ENCODE measurements at places on chromosomes 12 and 14.

DNA sequence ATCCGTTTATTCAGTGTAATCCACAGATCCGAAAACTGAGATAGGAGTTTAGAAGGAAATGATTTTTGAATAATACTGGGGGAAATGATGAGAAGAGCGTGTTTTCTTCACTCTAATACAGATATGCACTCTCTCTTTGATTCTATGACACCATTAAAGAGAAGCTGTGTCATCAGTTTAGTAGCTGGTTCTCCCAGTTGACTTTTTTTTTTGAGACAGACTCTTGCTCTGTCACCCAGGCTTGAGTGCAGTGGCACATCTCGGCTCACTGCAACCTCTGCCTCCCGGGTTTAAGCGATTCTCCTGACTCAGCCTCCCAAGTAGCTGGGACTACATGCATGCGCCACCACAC lies 48.4 kb upstream of the EML1 start:
- DNase-seq = no peak

- DNase-seq = no peak
Observed at GRCh38 chr12:124392667-124393413, 97.9 kb downstream of the RFLNA start.

- no peak for DNase-seq
Observed at GRCh38 chr14:86420131-86420530, 890.2 kb downstream of the FLRT2 start.

DNA sequence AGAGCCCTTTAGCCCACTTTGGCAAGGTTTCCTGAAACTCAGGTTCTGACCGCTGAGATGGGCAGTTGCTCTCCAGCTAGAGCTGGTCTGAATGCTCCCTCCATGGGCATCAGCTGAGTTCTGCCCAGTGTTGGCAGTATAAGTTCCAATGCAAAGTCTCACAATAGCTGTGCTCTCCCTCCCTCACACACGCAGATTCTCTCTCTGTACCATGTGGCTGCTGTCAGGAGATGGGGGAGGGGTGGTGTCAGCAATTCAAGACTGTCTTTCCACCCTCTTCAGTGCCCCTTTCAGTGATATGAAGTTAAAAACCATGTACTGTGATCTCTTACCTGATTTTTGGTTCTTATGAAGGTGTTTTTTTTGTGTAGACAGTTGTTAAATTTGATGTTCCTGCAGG lies 164.3 kb upstream of the PLEKHA5 start:
- no peak for DNase-seq

GRCh38 chr12:100171248-100171647 lies 28.6 kb upstream of the BLTP3B start:
- DNase-seq = peak; percentile 20

DNA sequence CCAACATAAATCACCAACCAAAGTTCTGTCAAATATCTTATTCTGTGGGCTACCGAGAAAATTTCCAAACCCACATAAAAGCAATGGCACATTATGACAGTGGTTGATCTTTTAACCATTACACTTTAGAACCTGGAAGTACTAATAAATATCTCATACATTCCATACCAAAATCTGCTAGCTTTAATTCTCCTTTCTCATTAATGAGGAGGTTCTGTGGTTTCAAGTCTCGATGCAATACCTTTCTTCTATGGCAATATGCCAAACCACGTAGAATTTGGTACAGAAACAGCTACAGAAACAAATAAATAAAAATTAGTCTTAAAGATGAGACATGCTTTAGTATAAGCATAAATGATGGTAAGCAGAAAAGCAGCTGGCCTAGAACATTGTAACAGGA lies 100.7 kb downstream of the ELK3 start:
- no peak for DNase-seq

- DNase-seq = no peak
Observed at GRCh38 chr14:54768501-54769129, 134.0 kb downstream of the GCH1 start.

- no peak for DNase-seq
Observed at GRCh38 chr14:68308726-68309520, 483.9 kb downstream of the ZFP36L1 start.

GRCh38 chr12:91774434-91774921 lies 371.2 kb downstream of the BTG1 start:
- DNase-seq = no peak

All from right renal pelvis (tissue), 4 donors.